ENCODE measurements at places on chromosomes 6 and 20.

DNA sequence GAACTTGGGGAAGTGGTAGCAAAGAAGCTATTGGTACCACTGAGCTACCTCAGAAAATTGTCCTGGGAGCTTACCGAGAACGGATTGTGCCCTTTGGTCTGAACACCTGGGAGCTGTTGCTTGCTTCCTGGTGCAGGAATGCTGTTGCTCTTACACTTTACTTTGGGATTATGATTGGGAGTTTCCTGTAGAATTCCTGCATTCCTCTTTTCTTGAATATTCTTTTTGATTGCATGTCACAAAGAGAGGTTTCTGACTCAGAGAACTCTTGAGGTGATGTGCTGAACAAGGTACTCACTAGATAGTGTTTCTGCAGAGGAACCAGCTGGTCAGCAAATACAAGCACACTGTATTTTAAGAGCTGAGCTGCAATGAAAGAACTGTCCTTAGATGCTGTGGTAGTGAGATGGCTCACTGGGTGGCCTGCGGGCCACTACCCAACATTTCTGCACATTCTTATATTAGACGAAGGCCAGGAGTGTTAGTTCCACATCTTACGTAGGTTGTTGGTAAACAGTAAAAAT, 35.0 kb downstream of the LRRC1 start:
- no peak for DNase-seq

DNA sequence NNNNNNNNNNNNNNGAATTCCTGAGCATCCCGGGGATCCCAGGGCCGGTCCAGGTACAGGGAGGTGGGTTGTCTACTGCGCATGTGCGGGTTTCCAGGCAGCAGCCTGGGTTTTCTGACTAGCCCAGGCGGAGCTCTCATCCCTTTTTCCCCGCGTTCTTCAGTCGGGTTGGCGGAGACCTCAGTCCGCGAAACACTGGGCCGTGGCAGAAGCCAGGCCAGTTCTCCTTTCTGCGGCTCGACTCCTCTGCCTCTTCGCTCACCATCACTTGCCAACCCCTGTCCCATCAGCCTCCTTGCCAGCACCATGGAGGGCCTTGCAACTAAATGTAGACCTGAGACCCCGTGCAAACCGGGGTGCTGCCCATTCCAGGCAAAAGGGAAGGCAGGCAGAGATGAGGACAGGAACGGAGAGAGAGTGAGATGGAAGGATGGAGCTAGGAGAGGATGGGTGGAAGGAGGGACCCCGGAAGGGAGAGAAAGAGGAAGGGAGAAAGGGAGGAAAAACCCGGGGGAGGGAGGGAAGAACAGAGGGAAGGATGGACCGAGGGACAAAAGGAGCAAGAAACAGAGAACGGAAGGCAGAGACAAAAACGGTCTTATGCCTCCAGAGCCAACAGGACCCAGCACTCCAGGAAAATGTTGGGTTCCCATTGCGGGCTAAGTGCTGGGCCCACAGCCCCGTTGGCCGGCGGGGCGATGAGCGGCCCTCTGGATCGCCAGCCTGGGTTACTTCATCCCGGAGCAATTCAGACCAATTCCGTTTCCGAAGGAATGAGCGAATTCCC, 445.4 kb upstream of the DEFB115 start:
- DNase-seq = no peak

- DNase-seq = no peak
These were observed 115.2 kb upstream of the RNF24 start for GRCh38 chr20:4130404-4131189.

GRCh38 chr6:156485150-156485549, 292.0 kb upstream of the ARID1B start:
- no peak for DNase-seq

DNA sequence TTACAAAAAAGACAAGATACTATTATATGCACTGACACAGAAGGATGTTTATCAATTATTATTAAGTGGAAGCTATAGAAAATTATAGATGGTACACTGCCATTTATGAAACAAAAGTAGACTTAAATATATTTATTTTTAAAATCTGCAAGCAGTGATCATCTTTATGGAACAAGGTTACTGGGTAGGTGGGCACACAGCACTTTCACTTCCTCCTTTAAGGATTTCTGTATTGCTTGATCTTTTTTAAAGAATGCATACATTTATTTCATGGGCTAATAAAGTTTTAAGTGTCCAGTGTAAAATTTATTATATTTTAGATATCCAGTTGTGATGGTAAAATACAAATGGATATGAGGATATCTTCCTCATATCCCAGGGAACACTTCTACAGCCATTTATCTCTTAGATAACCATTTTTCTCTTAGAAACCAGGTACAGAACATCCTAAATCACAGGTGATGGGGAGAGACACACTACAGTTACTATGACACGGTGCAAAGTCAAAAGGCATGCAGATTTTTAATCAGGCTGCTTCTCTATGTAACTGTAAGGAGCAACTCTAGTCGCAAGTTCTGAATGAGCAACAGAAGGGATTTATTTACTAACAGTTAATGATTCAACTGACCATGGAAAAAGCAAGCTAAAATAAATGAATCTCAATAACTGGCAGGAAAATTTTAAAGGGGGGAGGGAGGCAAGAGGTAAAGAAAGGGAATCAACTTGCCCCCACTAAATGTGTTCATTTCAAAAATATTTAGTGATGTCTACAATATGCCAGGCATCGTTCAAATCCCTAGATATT, 2.2 kb downstream of the FBXL4 start:
- DNase-seq = no peak

Measured in left lobe of liver (tissue), 2 donors.